ENCODE measurements at places on chromosomes 2 and 18.

DNA sequence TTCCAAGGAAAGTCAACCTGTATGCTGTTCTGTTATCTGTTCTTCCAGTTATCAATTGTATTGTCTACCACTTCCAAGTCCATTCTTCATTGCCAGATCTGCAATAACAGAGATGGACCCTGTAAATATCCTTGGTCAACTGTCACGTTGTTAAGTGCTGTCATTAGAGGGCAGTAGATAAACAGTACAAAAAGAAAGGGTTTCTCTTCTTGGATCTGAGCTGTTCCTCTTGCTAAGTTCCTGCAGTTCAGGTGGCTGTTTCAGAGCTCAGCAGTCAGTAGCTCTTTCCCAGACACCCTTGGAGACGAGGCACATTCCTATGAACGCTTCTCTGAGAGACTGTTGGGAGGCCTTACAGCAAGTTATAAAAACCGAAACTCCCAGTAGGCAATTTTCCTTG is 957.1 kb upstream of the CHAC2 start:
- ATAC-seq, result no peak

- ATAC-seq, result no peak
These were observed 58.1 kb upstream of the TTC39C start for GRCh38 chr18:23956483-23956882.

DNA sequence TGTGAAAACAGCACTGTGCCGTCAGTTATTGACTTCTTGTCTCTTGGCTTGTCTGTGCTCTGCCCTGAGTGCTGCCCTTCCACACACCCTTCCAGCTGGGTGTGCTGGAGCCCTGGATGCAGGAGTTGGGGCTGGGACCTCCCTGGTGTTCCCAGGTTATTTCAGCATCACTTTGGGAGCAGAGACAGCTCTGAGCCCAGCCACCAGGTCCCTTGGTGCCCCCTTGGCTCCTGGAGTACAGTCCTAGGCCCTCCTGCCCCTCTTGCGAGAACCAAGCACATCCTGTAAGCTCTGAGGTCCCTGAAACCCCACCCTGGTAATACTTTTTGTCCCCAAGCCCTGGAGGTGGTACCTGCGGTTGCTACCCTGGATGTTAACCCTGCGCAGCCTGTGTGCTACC is 24.3 kb downstream of the BOK start:
- ATAC-seq, result no peak

GRCh38 chr2:198698230-198698629 is 759.5 kb downstream of the SATB2 start:
- no peak for ATAC-seq

DNA sequence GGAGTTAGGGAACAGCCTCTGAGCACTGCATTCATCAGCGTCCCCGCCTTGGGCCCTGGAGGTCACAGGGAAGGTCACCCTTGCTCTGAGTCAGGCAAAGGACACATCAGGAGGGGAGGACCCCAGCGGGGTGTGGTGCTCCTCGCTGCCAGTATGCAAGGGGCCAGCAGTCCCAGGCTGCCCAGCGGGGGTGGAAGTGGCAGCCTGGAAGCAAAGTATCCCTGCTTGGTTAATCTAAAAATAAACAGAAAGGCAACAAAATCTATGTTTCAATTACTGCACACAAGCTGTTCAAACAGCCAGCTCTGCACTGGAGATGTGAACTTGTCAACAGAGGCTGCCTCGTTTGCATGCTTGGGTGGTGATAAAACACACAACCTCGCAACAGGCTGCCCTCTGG is 164.1 kb downstream of the KLHL29 start:
- ATAC-seq, result no peak

- no peak for ATAC-seq
These were observed 41.2 kb upstream of the ATG16L1 start for GRCh38 chr2:233210281-233210680.

GRCh38 chr2:239425631-239426030 is 24.8 kb upstream of the HDAC4 start:
- no peak for ATAC-seq

GRCh38 chr2:207008105-207008990 is 69.0 kb downstream of the CPO start:
- ATAC-seq, result no peak

DNA sequence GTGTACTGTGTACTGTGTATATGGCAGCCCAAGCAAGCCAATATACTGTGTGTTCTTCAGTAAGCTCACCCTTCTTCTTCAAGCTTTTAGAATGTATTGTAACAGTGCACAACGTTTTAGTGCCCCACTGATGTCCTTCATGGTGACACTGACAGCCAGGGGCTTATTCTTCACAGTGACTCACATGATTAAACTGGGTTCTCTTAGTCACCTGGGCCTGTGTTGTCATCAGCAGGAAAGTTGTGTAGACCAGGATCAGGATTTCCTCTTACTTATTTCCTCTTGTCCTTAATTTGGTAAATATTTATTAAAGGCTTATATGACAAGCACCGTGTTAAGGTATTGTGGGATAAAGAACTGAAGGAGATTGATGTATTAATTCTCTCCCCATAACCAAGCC is 67.9 kb upstream of the THOC1 start:
- no peak for ATAC-seq

GRCh38 chr2:221097568-221097915 is 474.6 kb downstream of the EPHA4 start:
- peak; percentile 48 for ATAC-seq
